ENCODE measurements at places on chromosomes 16 and 17.

- DNase-seq = peak; percentile 40
These were observed 572 bp downstream of the PSMB6 start for GRCh38 chr17:4796552-4796920.

GRCh38 chr17:72603420-72604242 is 482.8 kb downstream of the SOX9 start:
- no peak for DNase-seq

DNA sequence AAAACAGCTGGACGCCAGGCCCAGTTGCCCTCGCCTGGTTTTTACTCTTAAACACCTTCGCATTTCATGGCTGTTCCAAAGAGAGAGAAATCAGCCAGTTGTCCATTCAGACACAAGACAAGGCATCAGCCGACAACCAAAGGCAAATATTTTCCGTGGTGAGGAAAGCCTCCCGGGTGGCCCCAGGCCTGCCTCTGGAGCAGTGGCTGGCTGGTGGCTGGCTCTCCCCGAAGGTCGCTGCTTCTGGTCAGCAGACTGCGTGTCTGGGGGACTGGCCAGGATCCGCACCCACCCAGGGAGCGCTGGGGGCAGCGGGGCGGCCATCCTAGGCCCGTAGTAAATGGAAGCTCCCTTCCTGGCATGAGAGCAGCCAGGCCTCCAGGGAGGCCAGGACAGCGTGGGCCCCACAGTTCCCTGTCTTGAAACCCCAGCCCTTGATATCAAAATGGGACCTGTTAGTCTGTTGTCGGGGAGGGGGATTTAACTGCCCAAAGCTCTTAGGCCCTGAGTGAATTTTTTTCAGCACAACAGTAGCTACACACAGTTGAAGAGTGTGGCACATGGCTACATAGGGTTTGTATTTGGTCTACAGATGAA is 57.7 kb downstream of the SREBF1 start:
- no peak for DNase-seq

GRCh38 chr17:46968224-46968834 is 10.7 kb downstream of the RPRML start:
- DNase-seq = no peak

DNA sequence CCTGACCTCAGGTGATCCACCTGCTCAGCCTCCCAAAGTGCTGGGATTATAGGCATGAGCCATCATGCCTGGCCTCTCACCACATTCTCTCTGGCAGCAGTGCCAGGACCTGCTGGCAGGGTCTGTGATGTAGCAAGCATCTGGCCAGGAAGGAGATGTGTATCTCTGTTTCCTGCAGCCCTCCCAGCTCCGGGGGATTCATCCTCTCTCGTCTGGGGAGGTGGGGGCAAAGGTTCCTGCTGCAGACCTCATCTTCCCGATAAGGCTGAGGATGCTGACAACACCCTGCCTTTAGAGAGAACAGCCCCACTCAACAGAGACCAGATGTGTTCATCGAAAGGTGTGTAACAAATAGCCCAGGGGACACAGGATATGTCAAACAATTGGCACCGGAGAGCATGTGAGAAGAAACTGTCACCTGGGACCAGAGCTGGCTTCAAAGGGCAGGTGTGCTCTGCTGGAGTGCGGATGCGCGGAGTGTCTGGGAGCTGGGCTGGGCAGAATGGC is 54.8 kb upstream of the SEC14L1 start:
- DNase-seq = no peak

DNA sequence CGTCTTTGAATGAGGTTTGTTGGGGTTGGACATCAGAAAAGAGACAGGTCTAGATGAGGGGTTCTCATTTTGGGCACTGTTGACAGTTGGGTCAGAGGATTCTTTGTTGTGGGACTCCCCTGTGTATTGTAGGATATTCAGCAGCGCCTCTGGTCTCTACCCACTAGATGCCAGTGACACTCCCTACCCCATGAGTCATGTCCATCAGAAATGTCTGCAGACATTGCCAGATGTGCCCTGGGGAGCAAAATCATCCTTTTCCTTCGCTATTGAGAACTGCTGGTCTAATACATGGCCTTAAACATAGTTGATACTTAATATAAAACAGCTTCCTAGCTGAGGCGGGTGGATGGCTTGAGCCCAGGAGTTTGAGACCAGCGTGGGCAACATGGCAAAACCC is 3.1 kb downstream of the ABAT start:
- no peak for DNase-seq

- DNase-seq = no peak
These were observed 375.0 kb upstream of the RBFOX1 start for GRCh38 chr16:6957681-6958080.

GRCh38 chr17:49435671-49436029 is 21.0 kb upstream of the PHB1 start:
- DNase-seq = no peak

DNA sequence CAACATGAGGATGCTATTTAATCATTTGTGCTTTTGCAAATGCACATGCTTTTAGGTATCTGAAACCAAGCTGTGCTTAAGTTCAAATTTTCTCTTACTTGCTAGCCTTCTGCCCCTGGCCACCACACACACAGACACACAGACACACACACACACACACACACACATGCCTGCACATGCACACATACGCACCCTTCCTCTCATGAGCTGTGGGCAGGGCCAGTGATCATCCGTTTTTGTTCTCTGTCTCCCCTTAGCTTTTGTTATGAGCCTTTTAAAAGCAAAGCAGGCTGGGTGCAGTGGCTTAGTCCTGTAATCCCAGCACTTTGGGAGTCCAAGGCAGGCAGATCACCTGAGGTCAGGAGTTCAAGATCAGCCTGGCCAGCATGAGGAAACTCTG is 34.2 kb downstream of the CD300LF start:
- no peak for DNase-seq

DNA sequence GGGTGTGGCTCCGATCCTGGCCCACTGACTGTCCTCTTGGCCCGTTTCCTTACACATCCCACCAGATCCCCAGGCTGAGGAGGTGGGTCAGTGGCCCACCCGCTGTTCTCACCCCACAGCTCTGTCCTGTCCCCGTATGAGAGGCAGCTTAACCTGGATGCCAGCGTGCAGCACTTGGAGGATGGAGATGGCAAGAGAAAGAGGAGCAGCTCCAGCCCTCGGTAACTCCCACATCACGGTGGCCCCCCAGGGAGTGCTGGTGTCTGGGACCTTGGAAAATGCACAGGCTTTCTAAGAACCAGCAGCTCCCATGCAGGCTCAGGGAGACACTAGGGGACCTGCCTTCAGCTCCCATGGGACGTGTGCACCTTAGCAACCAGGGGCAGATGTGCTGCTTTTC is 4.2 kb upstream of the LLGL2 start:
- no peak for DNase-seq

DNA sequence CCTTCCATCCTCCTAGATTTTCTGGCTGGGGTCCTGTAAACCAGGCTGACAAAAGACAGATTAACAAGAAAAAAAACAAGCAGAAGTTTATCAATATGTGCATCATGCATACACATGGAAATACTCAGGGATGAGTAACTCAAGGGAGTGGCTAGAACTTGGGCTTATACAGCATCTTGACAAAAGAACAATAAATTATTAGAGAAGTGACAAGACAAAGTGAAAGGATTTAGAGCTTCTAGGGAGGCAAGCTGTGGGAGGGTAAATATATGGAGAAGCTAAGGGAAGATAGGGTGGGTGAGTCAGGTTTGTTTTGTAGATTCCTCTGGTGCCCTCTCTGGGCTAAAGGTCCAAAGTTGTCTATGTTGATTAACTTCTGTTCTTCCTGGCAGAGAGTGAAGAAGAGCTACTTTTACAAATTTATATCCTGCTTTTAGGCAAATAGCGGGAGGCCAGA is 48.0 kb upstream of the NDRG4 start:
- DNase-seq = no peak

DNA sequence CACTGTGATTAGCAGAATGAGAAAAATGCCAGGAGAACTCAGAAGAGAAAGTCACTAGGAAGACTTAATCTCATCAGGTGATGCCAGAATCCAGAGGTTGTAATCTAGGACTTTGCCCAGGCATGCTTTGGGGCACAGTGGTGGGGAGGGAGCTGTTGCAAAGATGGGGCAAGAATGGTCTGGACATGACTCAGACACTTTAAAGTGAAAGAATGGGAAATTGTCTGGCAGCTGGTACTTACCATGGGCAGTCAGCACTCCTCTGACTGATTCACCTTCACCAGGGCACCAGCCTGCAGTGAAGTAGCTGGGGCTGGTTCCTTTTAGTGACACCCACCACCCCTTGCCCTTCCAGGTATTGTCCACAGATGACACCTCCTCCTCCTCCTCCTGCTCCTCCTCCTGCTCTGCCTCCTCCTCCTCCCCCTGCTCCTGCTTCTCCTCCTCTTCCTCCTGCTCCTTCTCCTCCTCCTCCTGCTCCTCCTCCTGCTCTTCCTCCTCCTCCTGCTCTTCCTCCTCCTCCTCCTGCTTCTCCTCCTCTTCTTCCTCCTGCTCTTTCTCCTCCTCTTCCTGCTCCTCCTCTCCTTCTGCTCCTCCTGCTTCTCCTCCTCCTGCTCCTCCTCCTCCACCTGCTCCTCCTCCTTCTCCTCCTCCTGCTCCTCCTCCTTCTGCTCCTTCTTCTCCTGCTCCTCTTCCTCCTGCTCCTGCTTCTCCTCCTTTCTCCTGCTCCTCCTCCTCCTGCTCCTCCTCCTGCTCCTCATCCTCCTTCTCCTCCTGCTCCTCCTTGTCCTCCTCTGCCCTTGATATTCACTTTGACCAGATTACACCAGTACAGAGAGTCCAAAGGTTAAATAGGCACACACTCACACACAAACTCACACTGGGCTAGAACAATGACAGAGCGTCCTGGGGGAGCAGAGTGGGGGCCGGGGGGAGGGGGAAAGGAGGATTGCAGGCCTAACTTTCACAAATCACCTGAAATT is at the start of gene CHD9NB:
TSS of gene CHD9NB (minus strand) at position 379 of the 983 bp plus-strand sequence. CDS start 8,739 bp downstream, outside the sequence.
- DNase-seq = peak; percentile 65

DNA sequence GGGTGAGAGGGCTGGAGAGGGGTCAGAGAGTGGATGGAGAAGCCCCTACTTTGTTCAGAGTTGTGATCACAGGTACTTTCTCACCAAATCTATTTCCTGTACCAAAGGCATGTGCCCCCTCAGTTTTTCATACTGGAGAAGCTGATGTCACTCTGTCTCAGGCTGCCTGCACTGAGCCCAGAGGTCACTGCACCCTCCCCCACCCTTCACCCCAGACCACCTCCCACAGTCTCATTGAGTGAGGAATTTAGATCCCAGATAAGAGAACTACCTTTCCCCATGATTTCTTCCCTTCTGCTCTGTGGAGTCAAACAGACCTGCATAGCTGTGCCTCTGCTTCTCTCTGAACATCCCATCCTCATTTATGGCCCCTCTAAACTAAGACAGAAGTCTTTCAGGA is 140.0 kb upstream of the IRX6 start:
- no peak for DNase-seq

DNA sequence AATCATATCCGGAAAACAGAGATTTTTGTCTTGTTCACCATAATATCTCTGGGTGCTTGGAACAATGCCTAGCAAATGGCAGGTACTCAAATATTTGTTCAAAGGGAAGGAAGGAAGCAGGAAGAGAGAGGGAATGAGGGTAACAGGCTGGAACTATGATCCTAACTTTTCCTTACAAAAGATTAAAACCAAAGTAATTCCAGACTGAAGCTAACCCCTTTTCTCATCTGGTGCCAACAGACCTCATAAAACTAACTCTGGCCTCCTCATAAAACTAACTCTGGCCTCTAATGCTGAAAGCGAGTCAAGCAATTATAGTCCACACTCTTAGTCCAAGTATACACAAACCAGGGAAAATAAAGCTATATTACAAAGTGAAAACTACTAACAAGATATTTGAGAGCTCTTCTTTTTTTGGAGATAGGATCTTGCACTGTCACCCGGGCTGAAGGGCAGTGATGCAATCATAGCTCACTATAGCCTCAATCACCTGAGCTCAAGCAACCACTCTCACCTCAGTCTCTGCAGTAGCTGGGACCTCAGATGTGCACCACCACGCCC is 84.6 kb downstream of the KANSL1 start:
- DNase-seq = no peak

DNA sequence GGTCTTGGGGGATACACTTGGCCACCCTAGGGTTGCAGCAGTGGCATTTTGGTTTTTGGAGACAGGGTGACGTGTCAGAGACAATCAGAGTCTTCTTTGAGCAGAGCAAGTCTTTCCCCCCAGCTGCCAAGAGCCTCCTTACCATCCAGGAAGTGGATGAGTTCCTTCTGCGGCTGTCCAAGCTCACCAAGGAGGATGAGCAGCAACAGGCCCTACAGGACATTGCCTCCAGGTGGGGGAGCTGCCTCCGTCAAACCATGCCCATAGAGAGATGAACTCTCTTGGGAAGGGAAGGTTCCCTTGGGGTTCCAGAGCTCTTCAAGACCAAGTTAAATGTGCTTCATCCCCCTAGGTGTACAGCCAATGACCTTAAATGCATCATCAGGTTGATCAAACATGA is 11.3 kb downstream of the LIG3 start:
- no peak for DNase-seq

DNA sequence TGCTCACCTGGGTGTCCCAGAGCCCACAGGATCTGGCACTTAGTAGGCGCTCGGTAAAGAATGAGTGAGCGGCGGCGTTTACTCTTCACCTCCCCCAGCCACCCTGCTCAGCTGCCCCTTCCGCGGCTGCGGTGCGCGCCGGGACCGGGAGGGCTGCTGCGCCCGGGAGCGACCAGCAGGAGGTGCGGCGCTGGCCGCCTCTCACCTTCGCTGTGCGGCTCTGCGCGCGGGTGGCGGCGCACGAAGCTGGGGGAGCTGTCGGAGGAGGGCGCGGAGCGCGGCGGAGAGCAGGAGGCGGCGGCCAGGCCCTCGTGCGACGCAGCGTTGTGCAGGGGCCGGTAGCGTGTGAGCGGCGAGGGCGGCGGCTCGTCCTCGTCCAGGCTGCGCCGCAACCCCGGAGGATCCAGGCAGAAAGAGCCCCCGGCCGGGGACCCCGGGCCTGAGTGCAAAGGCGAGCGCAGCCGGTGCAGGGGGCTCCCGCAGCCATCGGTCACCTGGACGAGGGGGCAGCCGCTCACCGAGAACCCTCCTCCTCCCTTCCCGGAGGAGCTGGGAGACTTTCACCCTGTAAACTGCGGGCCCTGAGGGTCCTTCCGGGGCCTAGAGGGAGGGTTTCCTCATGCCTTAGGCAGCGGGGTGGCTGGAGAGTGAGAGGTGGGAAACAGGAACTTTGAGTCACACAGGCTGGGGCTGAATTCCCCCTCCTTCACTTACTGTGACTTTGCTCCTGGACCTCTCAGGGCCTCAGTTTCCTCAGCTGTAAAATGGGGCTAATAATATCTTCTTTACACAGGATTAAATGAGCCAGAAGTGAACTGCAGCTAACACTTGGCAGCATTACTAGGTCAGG is 12.5 kb downstream of the SAMD14 start:
- DNase-seq = peak; percentile 66

GRCh38 chr16:24841291-24841690 is 4.5 kb upstream of the SLC5A11 start:
- DNase-seq = no peak

DNA sequence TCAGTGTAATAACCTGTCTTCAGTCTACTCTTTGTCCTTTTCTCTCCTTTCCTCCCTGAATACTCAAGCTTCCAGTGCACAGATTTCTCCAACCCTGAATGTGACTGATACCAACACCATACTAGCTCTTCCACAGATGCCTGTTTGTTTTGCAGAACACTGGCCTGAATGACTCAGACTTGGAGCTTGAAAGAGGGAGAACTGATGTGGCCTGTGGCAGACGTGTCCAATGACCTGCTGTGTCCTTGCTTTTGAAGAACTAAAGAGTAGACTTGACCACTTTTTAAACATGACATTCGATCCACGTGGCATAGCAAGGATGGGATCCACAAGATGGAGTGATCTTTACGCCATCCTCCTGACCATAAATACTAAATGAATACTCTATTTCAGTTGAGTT is 361.0 kb downstream of the WWOX start:
- DNase-seq = no peak
